ENCODE measurements at places on chromosomes 2 and 18.
A peak's percentile ranks its signal among the peaks of the same experiment; 100 is the strongest.

- DNase-seq: no peak
These were observed 144.9 kb downstream of the AGAP1 start for GRCh38 chr2:235638541-235639427.

GRCh38 chr2:45583977-45584376 lies 27.1 kb downstream of the SRBD1 start:
- no peak for DNase-seq

GRCh38 chr18:48946329-48946835 lies 4.4 kb downstream of the SMAD7 start:
- peak; percentile 87 for DNase-seq

GRCh38 chr2:154570501-154570900 lies 128.0 kb upstream of the KCNJ3 start:
- no peak for DNase-seq

- DNase-seq: peak; percentile 94
These were observed 41.7 kb upstream of the RND3 start for GRCh38 chr2:150528861-150529801.

GRCh38 chr2:45820048-45820447 lies 168.6 kb downstream of the PRKCE start:
- DNase-seq: no peak

DNA sequence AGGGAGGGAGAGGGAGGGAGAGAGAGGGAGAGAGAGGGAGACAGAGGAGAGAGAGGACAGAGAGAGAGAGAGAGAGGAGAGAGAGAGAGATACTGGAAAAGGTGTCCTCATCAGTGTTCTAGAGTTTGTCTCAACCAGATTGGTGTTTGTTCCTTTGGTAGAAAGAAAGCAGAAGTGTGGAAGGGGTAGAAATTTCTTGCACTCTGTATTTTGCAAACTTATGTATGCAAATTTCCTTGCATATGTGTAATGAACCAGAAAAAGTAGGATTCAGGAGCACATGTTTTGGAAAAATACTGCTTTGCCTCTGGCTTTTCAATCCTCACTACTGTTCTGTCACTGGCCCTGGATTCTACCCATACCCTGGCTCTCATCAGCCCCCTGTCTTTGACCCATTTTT lies 1.1 kb upstream of the SP140 start:
- DNase-seq: no peak

DNA sequence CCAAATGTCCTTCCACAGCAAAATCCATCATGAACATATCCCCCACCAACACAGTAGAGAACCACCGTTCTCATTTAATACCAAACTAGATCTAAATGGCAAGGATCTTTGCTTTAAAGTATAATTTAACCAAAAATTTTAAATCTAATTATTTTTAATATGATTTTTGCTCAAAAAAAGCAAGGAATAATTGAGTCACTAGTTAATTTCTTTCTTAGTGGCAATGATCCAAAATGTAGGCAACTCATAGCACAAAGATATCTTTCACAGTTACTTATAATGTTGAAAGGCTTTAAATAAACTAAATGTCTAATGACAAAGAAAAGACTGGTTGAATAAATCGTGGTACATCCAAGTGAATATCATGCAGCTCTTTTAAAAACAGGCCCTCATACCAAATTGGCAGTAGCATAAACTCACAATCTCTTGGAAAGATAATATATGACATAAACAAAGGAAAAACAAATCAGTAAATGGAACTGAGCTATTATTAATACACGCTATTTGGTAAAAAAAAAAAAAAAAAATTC lies 20.3 kb downstream of the PTPN2 start:
- no peak for DNase-seq

DNA sequence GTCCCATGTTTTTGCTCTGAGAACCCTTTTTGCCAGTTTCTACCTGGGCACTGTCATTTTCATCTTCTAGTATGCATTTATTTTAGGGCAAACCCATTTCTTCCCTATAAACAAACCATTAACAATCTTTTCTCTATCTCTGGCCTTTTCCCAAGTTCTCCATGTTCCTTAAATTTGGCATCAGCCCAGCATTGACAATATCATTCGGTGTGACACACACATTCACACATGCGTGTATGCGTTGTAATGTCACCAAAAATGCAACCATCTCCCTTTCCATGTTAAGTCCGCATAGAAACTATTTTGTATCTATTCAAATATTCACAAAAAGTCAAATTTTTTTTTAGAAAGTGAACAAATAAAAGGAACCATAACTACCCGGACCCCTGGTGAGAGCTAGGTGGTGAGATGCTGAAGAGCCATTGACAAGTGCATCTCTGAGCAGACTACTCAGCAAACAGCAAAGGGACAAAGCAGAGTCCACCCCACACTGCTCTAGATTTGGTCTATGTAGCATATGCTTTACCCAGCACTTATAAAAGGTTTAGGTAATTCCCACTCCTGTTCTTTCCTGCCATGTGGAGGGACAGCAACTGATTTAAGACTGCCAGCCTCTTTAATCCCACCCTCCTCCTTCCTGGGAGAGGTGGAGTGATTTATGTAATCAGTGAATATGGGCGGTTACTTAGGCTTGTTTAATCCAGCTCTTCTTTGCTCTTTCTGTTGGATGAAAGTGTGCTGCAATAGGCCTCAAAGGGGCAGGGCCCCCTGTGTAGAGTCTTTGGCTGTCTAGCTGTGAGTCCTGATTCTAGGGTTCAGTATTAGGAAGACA lies 124.1 kb downstream of the METTL8 start:
- no peak for DNase-seq

DNA sequence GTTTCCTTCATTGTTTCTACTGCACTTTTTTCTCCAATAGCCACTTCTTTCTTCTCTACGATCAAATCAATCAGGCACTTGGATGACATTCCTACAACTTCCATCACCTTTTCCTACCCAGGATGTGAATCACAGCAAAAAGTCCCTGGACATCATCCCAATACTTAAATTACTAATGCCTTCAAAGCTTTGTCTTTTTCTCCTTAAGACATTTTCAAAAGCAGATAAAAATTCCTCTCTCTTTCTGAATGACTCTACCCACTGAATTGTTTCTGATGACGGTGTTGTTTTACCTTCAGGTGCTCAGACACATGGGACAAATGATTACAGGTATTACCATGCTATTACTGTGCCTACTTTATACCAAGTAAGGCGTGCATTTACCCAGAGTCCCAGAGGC lies 500.9 kb downstream of the FBXO15 start:
- peak; percentile 31 for DNase-seq

DNA sequence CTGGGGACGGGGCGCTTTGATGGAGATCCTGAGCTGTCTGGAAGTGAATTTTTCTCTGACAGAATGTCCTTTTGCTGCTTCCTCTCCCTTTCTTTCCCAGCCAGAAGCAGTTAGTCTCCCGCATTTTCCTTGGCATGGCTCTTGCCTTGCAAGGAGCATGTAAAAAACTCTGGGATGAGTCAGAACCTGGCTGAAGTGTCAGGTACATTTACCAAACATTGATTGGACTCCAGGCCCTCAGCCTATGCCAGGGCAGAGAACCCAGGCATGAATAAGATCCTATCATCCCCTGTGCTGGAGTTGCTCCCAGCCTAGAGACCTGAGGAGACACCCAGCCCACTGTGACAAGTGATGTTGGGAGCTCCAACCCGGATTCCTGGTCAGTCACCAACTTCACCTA lies 21.6 kb downstream of the STON1 start:
- DNase-seq: no peak

GRCh38 chr2:121102941-121103340 lies 182.1 kb downstream of the TFCP2L1 start:
- no peak for DNase-seq

DNA sequence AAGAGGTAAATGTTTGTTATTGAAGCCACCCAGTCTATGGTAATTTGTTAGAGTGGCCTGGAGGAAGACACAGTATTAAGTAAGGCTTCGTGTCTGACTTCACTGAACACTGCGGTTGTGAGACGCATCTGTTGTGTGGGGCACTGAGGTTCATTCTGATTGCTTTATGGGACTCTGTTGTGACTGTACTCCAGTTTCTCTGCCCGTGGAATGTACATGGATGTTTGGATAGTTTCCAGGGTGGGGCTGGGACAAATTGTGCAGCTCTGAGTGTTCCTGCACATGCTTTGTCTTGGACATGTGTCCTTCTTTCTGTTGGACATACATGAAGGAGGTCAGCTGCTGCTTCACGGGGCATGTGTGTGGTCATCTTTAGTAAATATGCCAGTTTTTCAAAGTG lies 58.6 kb downstream of the ODC1 start:
- peak; percentile 88 for DNase-seq

GRCh38 chr2:61173116-61173515 lies 11.1 kb downstream of the C2orf74 start:
- no peak for DNase-seq

DNA sequence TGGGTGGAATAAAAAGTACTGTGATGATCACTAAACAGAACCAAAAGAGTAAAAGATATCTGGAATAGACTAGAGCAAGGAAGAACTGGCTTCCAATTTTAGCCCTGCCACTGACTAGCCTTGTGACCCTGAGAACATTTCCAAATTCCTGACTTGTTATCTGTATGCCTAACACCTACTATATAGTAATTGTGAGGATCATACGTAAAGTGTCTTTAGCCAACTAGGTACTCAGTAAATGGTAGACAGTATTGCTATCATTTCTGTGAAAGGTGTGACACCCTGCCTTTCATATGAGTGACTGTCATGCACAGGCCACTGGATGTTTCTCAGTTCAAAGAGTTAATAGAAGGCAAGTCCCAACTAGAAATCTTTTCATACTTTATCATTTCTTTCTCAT lies 29.8 kb downstream of the CYTIP start:
- no peak for DNase-seq

GRCh38 chr18:55446996-55447671 lies 140.9 kb downstream of the TCF4 start:
- DNase-seq: no peak

GRCh38 chr2:139099721-139100120 lies 319.5 kb upstream of the NXPH2 start:
- DNase-seq: no peak

All from AG10803 (cell line).